ENCODE measurements at places on chromosomes 4 and X. TPM values are rescaled to one million over a fixed set of nuclear protein-coding genes. Genes with fewer than 3 reads are reported as not detected.
A peak's percentile ranks its signal among the peaks of the same experiment; 100 is the strongest.

- no peak overlapping the region for H3K4me3 ChIP-seq
- H3K4me1 ChIP-seq, result no peaks in the 10 kb centered on the region
- H3K36me3 ChIP-seq, result no peaks in the 10 kb centered on the region
Observed at GRCh38 chr4:177107288-177107921, 202.3 kb upstream of the NEIL3 start.

GRCh38 chr4:114598191-114599121, at the start of gene UGT8:
UGT8 (plus strand) TSS chr4:114598807; CDS start chr4:114622881, 24,074 bp downstream.
- DNase-seq, result peak; percentile 31
- H3K27ac ChIP-seq, result no peak within 1 kb of the TSS
- peaks cover 31% of the 10 kb centered on the region for H3K27me3 ChIP-seq
- H3K4me3 ChIP-seq, result peak within 1 kb of the TSS; percentile 37
- H3K36me3 ChIP-seq, result no peaks in the 10 kb centered on the region
- H3K4me1 ChIP-seq, result peaks cover 7% of the 10 kb centered on the region

GRCh38 chr4:93384241-93384640, 444.3 kb upstream of the ATOH1 start:
- no peaks in the 10 kb centered on the region for H3K36me3 ChIP-seq
- H3K27ac ChIP-seq, result no peak overlapping the region
- H3K27me3 ChIP-seq, result no peaks in the 10 kb centered on the region
- DNase-seq, result no peak

DNA sequence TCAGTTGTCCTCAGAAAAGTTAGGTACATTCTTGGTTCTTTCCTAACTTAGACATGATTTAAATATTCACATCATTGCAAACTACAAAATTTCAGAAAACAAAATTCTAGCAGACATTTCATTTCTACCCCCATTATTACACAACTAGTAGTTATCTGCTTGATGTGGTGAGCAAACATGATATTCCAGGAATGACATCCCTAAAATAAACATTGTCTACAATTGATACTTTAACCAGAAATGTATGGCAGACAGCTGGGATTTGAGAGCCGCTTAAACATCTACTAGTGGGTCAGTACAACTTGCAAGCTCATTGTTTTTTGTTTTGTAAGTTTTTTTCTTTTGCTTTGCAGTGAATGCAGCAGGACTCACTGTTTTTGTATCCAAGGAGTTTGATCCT, 32.1 kb upstream of the AMBN start:
- no peak for DNase-seq
- H3K27ac ChIP-seq, result no peak overlapping the region
- H3K4me1 ChIP-seq, result peaks cover 9% of the 10 kb centered on the region
- no peaks in the 10 kb centered on the region for H3K36me3 ChIP-seq

The CT47A7 gene
- total RNA-seq, result not detected
